ENCODE measurements at places on chromosomes 2 and 18.

GRCh38 chr2:203867561-203868200, at the start of gene CTLA4:
Gene CTLA4, plus strand, starts transcription at chr2:203867771. Its CDS starts 172 bp downstream, at chr2:203867943.
- DNase-seq = no peak

- no peak for DNase-seq
These were observed 310.7 kb upstream of the EPAS1 start for GRCh38 chr2:45986509-45986908.

DNA sequence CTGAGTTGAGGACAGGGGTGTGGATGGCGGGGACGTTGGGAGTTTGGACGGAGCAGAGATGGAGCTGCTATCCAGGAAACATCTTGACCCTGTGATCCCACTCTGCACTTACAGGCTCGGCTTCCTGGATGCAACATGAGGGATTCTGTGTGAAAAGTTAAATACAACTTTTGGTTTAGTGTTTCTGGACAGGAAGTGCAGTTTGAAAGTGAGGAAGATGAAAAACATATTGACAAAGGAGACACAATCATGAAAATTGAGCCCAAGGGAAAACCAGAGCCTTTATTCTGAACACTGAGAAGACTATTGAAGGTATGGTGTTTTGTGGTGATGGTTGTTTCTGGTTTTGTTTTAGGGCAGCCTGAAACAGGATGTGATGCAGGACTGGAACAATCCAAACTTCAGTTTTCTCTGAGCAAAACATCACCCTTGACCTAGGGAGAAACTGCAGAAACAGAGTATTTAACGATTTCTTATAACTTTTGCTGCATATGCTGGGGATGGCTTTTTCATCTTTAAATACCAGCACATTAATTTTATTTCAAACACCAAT, 76.5 kb upstream of the RFX8 start:
- no peak for DNase-seq

- no peak for DNase-seq
These were observed 95.2 kb downstream of the NAB1 start for GRCh38 chr2:190744041-190744440.

DNA sequence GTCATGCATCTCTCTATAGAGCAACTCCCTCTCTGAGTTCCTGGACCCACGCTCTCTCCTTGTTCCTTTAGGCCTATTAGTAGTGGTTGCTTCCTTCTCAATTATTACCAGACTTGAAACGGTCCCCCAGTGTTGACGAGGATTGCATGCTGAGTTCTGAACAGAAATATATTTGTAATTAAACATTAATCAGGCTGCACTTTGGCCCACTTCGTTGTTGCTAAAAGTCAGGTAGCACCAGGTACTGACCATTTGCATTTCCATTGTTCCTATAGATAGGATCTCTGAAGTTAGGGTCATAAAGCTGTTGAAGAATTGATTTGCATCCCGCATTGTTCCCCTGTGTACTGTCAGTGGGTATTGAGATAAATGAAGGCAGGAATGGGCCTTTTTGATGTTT, 36.9 kb upstream of the TTR start:
- no peak for DNase-seq

- no peak for DNase-seq
These were observed 82.3 kb downstream of the NDUFA10 start for GRCh38 chr2:239942871-239943311.

- DNase-seq = no peak
These were observed 56.0 kb downstream of the UBE2E3 start for GRCh38 chr2:181036445-181036844.

DNA sequence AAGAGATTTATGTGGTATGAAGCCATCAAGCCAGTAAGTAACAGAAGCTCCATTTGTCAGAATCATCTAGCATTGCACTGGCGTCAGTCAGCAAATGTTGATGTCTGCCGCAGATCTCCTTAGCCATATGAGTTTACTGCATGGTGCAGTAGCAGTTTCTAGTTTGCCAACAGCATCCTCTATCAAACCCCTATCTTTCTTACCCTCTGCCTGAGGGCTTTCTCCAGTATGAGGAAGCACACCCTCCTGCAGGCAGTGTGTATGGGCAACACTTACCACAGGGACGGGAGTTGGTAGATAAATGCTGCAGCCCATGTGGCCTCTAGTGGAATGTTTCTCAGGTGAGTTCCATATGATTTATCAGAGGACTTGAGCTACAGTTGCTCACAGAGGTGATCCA, 63.7 kb downstream of the EFEMP1 start:
- no peak for DNase-seq

DNA sequence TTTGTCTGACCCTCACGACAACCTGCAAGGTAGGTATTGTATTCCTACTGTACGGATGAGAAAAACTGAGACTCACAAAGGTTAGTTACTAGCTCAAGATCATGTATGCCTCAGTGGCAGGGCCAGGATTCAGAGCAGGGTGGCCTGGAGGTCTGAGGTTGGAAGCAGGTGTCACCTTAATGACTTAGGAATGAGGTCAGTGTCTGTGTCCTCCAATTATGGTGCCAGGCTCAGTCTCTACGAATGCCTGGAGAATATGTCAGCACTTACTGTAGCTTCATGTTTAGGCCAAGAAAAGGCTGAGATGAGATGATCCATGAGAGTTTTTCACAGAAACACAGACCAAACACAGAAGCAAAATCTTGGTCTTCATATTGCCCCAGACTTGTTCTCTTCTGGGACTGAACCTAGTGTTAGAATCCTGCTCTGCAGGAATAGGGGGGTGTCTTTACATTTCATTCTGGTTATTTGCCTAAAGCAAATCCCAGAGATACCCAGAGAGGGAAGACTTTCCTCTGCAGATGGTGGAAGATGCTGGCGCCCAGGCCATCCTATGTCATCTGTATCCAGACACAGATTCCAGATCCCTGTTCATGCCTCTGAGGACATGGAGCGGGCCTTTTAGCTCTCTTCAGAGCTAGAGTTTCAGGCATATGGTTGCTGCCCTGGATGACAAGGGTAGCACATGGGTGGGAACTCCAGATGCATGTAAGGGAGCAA, 16.3 kb upstream of the RAB10 start:
- no peak for DNase-seq

GRCh38 chr2:28095622-28096021, 205.1 kb downstream of the BABAM2 start:
- DNase-seq = no peak

DNA sequence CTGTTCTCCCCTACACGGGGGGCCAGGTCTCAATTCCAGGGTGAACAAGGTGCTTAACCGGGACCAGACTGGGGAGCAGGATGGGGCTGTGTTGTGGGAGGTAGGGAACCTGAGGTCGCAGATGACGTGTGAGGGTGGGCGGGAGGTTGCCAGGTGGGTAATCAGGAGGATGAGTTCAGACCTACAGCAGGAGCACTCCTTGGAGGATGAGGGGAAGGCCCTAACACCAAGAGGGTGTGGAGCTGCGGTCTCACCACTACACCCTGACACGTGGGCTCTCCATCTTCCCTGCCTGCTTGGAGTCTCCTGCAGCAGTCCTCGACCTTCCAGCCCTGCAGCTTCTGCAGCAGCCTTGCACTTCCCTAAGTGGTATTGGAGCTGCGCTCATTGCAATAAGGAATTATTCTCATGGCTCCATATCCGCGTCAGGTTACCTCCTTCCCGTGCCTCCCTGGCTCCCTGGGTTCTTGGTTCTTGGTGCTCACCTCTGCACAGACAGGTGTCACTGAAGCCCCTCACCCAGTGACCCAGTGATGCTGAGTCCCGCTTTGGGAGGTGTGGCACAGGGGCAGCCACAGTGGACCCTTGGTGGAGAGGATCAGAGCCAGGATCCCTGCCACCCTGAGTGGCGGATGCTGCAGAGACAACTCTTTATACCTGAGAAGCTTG, 15.5 kb downstream of the SH3BP4 start:
- no peak for DNase-seq

GRCh38 chr2:205040323-205040722, 495.0 kb downstream of the PARD3B start:
- no peak for DNase-seq

- DNase-seq = no peak
These were observed 49.1 kb downstream of the LRPPRC start for GRCh38 chr2:43946685-43947084.

DNA sequence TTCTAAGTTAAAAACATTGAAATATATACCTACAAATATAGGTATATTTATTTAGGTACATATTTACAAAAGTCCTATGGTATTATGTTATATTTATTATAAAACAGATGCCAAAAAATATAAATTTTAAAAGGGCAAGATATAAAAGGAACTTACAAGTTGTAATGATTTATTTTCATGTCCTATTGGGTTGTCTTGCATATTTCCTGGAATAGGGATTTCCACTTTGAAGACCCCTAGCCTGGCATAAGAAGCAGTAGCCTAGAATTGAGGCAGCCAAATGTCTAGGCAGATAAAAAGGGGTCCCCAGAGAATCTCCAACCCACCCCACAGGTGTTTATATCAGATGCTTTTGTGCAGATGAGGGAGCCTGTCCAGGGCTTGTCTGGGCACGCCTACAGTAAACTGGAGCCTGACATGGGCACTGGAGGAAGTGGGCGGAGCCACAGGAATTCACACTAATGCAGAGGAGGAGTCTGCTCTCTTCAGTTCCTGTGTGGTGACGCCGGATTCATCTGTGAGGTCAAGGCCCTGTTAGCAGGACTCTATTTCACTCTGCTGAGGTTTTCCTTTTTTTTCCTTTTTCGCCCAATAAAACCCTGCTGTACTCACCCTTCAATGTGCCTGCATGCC, 1088.9 kb upstream of the PIK3C3 start:
- no peak for DNase-seq

- DNase-seq = no peak
These were observed 4.1 kb downstream of the ITGA6 start for GRCh38 chr2:172431463-172431862.
